ENCODE measurements at places on chromosomes 7 and 10.

- no peak for DNase-seq
Observed at GRCh38 chr10:55734112-55734511, 626.9 kb downstream of the ZWINT start.

- no peak for DNase-seq
Observed at GRCh38 chr7:4745265-4745919, 30.0 kb upstream of the AP5Z1 start.

DNA sequence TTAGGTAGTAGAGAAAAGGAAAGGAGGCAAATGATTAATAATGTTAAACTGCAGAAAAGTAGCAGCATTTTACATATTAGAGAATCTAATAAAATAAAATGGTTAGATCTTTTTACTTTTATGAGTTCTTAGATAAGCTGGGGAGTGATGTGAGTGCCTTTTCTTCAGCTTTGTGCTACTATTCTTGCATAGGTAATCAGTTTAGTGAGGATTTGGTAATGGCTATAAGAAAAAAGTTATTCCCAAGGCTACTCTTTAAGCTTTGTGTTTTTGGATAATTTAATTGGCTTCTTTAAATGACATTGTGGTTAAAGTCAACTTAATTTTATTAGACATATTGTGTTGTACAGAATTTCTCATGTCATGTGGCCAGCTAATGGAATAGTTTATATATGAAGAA, 3.7 kb downstream of the KCND2 start:
- DNase-seq: no peak

- DNase-seq: no peak
Observed at GRCh38 chr7:118218413-118219156, 5.9 kb upstream of the ANKRD7 start.

DNA sequence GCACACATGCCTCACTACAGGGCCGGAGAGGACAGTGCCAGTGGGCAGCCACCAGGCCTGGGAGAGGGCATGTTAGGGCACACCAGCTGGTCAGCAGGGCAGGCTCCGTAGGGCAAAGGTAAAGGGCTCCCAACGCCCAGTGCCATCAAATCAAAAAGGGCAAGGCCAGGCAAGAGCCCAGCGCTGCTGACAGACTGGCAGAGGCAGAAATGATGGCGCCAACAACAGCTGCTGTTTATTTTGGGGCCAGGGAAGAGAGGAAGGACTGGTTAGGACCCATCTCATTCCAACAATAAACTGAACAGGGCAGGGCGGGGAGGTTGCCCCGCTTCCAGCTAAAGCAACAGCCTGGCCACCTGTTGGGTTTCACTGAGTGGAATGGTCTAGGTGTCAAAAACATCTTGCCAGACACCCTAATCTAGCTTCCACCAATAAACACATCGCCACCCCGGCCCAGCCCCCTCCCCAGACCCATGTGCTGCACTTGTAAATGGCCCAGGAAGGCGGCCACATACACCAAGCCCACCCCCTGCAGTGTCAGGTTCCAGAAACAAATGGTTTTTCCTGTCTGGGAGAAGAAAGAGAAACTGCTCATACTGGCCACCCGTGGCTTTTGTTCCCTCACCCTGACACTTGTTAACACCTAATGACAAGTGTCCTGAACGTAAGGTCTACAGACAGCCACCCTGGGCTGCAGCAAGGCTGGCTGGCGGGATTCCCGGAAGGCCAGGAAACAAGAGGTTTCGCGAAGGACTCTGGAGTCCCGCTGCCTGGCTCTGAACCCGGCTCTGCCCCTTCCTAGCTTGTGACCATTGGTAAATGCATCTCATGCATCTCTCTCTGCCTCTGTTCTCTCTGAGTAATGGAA, 15.3 kb downstream of the SH3PXD2A start:
- DNase-seq: no peak

DNA sequence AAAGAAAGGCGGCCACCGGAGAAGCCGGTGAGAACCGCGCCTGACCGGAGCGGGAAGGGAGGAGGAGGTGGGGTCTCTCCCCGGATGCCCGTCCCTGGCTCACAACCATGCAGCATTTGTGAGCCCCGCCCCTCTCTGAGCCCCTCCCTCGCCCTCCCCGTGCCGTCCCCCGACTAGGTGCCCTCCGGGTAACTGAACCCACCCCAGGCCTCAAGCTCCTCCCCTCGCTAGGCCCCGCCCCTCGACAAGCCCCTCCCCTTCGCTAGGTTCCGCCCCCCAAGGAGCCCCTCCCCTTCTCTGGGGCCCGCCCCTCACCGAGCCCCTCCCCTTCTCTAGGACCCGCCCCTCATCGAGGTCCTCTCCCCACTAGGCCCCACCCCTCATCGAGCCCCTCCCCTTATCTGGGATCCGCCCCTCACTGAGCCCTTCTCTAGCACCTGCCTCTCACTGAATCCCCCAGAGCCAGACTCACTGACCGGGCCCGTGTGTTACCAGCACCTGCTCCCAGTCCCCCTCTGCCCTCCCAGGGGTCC, 42.2 kb upstream of the HSPB1 start:
- DNase-seq: peak; percentile 61

- no peak for DNase-seq
Observed at GRCh38 chr7:22433710-22434460, 66.1 kb downstream of the STEAP1B start.

GRCh38 chr10:107418085-107418806, 253.7 kb upstream of the SORCS1 start:
- no peak for DNase-seq

DNA sequence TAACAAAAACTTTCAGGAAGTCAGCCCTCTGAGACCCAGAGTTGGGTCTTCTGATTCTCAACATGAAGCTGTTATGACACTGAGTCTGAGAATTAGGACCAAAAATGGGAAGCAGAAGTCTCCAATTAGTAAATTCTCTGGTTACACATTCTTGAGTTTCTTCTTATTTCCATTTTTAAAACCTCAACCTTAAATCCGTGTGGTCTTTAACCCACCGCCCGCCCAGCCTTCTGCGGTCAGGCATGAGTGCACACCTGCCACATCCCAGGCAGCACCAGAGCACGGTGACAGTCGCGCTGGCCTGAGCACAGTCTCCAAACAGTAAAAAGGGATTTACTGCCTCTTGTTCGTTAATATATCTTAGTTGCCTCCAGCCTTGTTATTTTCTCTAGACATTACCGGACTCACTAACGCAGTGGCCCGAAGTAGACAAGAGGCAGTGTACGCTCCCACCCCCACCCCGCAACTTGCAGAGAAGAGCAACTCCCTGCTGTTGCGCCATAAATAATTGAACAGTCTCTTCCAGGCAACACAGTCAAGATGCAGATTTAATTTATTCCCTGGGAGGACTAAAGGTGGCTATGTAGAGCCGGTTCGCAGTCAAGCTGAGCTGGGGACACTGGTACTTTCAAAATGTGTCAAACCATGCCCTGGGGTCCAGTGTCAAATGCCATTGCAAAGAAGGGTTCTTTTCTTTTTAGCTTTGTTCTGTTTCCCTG, 147.0 kb upstream of the CELF2 start:
- DNase-seq: no peak

- DNase-seq: no peak
Observed at GRCh38 chr10:6755781-6756460, 175.8 kb upstream of the PRKCQ start.

DNA sequence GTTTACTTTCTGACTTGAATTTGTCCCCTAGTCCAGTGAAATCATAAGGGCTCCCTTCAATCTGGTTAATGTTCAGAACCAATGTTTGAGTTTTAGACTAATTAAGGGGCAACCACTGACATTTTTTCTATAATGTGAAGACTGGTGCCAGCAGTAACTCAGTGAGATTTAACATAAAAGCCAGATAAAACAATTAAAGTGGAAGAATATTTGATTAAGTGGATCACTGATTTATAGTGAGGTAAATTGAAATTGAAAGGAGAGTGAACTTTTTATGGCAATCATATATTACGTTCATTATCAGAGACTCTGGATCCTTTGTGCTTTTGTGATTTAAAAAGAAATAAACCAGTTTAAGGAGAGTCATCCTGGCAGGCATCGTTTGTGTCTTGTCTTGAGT, 246.8 kb downstream of the GATA3 start:
- no peak for DNase-seq

- no peak for DNase-seq
Observed at GRCh38 chr7:151680810-151681209, 161.1 kb upstream of the RHEB start.

- no peak for DNase-seq
Observed at GRCh38 chr10:12140038-12140437, 10.6 kb downstream of the SEC61A2 start.

DNA sequence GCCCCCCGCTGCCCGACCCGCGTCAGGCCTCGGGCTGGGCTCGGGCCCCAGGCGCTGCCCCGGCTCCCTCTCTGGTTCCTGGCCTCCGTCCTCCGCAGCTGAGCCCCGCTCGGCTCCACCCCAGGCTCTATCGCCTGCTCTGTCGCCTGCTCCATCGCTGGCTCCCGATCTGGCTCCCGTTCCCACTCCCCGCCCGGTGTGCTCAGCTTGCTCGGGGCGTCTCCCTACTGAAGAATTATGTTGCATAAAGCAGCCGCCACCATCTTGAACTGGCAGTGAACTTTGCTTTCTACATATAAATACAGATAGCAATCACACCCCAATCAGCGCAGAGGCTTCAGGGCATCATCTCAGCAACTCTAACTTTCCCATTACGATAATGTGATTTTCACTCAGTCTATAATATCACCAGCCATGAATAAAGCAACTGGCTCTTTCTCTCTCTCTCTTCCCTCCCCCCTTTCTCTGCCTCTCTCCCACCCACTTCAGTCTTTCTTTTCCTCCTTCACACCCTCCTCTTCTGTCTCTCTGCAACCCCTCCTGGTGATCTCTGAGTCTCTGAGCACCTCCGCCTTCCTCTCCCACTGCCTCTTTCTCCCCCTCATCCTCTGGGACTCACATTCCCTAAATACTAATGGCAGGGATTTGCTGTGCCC, 43.3 kb upstream of the BTRC start:
- no peak for DNase-seq

DNA sequence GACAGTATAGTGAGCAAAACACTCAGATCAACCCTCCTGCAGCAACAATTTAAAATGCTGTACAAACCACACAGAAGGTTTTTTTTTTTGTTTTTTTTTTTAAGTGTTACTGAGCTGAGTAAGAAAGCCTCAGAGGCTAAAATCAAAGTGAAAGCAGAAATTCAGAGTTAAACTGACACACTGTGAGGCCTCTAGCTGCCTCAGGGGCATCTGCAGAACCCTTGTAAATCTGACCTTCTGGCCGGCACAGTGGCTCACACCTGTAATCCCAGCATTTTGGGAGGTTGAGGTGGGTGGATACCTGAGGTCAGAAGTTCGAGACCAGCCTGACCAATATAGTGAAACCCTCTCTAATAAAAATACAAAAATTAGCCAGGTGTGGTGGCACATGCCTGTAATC, 7.4 kb upstream of the GNA12 start:
- no peak for DNase-seq

DNA sequence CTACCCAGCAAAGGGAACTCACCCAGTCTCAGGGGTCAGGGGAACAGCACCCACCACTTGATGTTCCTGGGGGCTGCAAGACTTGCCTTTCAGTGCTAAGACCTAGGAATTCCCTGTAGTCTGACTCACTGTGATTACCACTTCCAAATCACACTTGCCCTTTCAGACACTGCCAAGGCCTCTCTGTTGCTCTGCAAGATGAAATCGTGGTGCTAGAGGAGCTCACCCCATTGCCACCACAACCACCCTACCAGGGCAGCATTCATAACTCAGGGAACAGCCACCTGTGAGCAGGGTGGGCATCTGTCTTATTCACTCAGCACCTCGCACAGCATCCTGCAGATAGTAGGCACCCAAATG, 36.5 kb downstream of the XPNPEP1 start:
- no peak for DNase-seq

DNA sequence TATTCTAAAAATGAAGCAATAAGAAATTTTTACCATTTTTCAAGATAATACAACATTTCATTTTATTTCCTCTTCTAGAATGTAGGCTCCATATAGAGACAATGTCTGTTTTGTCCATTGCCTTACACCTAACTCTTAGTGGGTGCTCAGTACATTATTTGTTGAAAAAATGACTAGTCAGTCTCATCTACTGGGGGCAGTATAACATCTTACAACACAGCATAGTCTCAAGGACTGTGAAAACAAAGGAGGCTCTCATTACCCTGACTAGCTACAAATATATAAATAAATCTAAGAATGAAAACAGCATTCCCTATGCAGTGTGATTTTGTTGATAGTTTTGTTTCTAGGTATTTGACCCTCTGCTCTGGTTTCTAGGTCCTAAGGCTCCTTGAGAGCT, 11.6 kb downstream of the CRPPA start:
- no peak for DNase-seq

- DNase-seq: no peak
Observed at GRCh38 chr7:130996205-130996832, 262.3 kb upstream of the KLF14 start.

DNA sequence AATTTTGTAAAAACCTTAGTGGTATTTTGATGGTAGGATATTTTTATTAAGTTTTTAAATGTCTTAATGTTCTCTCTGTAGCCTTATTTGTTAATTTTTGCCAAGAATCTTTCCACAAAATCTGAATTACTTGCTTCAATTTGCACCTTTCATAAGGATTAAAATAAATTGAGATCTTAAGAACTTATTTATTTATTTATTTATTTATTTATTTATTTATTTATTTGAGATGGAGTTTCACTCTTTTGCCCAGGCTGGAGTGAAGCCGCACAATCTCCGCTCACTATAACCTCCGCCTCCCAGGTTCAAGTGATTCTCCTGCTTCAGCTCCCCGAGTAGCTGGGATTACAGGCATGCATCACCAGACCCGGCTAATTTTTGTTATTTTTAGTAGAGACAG, 98.6 kb downstream of the PPP1R9A start:
- DNase-seq: no peak

DNA sequence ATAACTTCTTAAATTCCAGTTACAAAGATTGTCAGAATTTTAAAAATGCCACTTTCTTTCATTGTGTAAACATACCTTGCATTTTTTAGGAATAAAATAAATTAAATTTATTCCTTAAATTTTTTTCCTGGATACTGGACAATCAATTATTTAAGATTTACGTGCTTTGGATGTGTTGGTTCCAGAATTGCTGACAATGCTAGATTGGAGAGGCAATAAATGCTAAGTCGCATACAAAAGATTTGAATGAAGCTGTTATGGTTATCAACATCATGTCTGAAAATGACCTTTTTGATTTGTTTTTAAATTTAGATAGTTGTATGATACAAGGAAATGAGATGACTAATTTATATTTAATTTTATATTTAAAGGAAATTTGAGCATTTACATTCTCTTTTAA, 89.2 kb upstream of the SEMA3A start:
- no peak for DNase-seq

DNA sequence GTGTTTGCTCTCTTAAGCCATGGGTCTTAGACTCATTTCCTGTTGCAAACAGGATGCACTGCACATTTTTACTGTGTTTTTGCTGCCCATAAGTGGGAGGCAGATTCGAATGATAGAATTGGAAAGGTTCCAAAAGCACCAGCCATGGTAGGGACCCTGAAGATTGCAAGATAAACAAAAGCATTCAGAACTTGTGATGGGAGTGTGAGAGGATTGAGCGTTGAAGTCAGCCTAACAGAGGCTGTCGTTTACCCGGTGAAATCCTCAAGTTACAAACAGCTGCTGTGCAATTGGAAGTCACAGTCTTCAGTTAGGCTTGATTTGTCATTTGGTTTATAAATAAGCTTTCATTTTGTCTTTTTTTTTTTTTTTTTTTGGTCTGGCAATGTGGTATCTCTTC, 192.7 kb upstream of the MKI67 start:
- DNase-seq: no peak

Measured in stimulated activated CD4-positive, alpha-beta T cell treated with anti-CD3 and anti-CD28 coated beads, Interleukin-15, amount 100 ng/mL, for 24 hours (primary cell).